ENCODE measurements at places on chromosomes 5 and 9. TPM values are rescaled to one million over a fixed set of nuclear protein-coding genes. Genes with fewer than 3 reads are reported as not detected.
A peak's percentile ranks its signal among the peaks of the same experiment; 100 is the strongest.

The SPATA31D4 gene
- polyA plus RNA-seq: not detected

The TARS1 gene
- polyA plus RNA-seq: 67.9 TPM

The PCDHB7 gene
- polyA plus RNA-seq: not detected

The RLN2 gene
- polyA plus RNA-seq: 0.83 TPM

The ITGA2 gene
- polyA plus RNA-seq: 3.7 TPM

The TPPP gene
- 1.2 TPM for polyA plus RNA-seq

The KIF24 gene
- 0.46 TPM for polyA plus RNA-seq

The TAF1L gene
- polyA plus RNA-seq: not detected

The CDKN2B gene
- polyA plus RNA-seq: 4.7 TPM

DNA sequence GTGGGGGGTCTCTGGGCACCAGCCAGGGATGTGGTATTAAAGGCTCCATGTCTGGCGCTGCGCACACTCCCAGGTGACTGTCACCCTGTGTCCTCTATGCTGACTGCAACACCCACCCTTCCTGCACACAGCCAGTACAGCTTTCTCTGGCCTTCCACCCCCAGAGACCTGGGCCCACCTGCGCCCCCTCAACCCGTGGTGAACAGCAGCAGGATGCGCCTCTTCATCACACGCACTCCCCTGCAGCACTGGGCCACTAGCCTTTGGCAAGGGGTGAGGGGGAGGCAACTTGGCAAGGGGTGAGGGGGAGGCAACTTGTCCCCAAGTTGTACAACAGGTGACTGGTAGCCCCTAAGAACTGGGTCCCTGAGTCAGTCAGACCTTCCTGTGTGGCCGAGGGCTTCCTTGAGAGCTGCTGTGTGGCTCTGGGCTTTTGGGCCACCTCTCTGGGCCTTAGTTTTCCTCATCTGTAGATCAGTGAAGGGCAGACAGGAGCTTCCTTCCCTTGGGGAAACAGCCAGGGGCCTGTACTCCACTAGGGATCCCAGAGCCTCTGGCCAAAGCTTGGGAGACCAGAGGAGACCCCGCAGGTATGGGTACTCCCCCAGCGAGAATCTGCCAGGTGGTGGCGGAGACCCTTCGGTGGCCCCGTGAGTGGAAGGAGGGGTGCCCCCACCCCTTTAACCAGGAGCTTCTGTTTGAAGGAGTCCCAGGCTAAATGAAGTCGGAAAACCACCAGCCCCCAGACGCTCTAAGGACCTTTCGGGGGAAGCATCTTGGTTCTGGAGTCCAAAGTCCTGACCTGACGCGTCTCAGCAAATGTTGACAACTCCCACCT, 4.5 kb downstream of the CRAT start:
- DNase-seq: no peak

GRCh38 chr5:73451224-73452130, 2.9 kb upstream of the FOXD1 start:
- DNase-seq: peak; percentile 69

- DNase-seq: peak; percentile 99
Measured at GRCh38 chr5:95646569-95647431, at the start of gene RFESD. RFESD (plus strand) TSS chr5:95646777; CDS start chr5:95652272, 5,495 bp downstream.

DNA sequence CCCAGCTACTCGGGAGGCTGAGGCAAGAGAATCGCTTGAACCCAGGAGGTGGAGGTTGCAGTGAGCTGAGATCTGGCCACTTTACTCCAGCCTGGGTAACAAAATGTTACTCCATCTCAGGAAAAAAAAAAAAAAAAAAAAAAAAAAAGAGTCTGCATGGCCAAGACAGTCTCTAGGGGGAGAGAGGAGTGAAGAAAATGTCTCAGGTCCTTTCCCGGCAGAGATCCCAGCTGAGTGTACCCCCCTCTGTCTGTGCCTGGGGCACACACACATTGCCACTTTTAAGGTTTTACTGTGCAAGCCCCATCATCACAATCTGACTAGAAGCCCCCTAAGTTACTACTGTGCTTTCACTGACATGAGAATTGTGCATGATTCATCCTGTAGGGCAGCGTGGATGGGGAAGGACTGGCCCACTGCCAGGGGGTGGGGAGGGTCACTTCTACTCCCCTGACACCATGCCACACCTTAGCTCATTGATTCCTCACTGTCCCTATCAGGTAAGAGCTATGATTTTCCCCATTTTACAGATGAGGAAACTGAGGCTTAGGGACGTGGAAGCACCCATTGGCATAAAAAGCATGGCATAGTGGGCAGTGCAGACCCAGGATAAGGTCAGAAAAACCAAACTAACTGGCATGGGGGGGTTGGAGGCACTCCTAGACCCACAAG, 102.3 kb upstream of the LARP1 start:
- DNase-seq: peak; percentile 25

DNA sequence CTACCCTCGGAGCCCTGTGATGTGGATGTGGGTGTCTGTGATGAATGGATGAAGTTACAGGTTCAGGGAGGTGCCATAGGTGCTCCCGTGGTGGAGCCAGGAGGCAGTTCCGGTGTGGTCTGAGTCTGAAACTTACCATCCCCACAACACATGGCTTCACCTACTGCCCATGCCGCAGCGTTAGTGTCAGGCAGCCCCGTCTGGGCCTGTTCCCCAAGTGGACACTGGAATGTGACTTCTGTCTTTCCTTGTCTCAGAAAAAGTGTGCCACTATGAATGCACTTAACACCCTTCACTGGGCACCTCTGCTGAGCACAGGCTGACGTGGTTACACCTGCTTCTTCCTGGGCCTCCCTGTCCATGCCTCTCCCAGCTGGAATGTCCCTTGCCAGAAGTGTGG, 8.6 kb downstream of the ANKRD33B start:
- no peak for DNase-seq

- DNase-seq: no peak
Measured at GRCh38 chr5:94395468-94395867, 222.9 kb downstream of the KIAA0825 start.

DNA sequence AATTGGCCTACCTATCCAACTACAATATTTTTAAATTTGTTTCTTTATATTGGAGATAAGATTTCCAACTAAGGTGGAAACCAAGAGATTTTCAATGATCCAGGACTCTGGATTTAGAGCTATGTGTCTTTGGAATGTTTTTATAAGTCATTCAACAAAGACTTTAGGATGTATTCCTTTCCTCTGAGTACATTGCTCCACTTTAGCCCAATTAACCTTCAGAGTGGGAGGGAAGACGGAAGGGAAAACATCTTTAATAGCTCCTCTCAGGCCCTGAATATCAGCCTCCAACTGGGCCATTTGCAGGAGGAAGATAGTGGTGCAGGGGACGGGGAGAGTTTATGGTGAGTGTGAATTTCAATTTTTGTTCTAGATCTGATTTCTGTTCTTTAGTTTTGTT, 239.2 kb downstream of the PIK3R1 start:
- DNase-seq: no peak

- DNase-seq: no peak
Measured at GRCh38 chr9:7103771-7104170, 346.0 kb downstream of the KDM4C start.

GRCh38 chr5:176499273-176499672, 37.9 kb downstream of the RNF44 start:
- no peak for DNase-seq

DNA sequence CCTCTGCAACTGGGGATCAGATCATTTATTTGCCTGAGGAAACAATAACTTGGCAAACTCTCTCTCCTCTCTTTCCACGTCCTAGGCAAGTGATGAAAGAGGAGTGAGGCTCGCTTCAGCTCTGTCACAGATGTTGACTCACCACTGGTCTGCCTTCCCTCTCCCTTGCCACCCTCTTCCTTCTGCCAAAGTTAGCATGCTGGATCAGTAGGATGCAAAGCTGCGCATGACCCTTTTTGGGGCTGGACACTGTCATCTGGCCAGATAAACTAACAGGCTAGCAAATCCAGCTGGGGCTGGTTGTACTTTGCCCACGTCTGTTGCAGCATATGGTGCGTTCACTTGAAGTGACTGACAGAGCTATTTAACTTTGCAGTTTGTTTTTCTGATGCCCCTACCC, 36.2 kb upstream of the SMARCA2 start:
- no peak for DNase-seq

- DNase-seq: no peak
Measured at GRCh38 chr9:22050924-22051323, 41.8 kb upstream of the CDKN2B start.

DNA sequence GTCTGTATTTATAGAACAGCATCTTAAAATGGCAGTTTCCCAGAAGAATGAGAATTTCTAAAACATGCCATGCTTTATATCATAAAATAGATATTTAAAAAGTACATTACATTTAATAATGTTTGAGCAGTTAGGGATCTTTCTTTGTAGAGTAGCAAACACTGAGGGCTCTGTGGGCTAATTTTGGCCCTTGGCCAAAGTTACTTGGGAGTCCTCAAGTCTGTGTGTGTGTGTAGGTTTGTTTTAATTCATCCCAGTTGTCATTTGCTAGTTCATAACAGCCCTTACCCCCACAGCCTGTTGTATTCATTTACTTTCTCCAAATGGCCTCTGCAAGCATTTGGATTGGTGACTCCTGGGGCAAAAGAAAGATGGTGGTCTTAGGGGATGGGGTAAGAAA, 576.4 kb upstream of the SGCD start:
- DNase-seq: no peak

DNA sequence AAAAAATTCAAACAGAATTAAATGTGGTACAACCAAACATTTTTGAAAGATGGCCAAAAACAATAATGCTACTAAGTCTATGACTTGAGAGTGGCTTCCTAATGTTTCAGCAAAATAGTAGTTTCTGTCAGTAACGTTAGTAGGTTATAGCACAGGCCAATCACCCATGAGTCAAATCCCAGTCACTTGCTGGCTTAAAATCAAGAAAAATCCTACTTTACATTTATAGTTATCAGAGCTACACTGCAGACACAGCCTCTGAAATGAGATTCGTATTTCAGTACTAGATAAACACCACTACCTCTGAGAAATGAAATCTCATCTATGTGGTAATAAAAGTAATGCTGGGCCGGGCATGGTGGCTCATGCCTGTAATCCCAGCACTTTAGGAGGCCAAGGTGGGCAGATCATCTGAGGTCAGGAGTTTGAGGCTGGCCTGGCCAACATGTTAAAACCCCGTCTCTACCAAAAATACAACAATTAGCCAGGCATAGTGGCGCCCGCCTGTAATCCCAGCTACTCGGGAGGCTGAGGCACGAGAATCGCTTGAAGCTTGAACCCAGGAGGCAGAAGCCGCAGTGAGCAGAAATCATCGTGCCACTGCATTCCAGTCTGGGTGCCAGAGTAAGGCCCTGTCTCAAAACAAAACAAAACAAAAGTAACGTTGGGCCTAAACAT, 6.1 kb downstream of the ZDHHC21 start:
- no peak for DNase-seq

DNA sequence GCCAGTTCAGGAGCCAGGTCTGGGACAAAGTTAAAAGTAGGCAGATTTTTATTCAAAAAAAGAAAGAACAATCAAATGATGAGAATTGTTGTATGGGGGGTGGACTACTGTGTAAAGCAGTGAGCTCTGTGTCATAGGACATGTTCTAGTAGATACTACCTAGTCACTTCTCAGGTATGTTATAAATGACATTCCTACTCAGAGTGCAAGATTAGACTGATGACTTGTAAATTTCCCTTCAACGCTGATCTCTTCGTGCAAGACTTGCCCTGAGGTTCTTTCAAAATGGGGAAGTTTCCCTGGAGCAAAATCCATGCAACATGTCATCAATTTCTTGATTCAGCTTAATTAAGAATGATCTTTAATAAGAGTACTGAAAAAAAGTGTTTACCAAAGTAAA, 175.1 kb downstream of the RORB start:
- DNase-seq: no peak

GRCh38 chr5:168844922-168845296, 265.7 kb upstream of the PANK3 start:
- no peak for DNase-seq

DNA sequence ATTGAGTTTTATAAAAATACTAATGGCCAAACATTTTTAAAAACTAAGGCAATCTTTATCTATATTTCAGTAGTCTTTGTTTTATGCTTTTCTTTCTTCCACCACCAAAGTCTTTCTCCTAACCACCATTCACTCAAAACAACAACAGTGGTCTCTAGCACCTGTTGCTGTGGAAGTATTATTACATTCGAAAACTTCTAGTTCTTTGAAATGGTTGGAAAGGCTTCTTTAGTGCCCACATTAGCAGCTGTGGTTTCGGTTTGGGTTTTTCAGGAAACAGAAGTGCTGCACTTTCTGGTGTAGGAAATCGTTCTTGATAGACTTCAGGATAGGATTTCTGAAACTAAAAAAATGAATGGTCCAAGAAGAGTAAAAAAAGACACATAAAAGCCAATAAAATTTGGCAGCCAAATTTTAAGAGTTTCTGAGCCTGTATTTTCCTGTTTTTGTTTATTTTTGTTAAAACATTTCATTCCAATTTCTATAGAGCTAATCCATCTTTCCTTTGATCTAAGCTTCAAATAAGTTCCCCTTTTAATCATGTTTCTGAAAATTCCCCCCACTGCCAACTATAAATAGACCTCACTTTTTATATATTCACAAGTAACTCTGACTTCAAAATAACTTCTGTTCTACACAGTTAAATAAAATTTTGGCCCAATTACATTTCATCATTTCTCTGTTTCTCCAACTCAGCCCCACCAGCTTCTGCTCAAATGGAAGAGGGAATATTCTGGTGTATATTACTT, 102.2 kb downstream of the DEPDC1B start:
- DNase-seq: peak; percentile 44

DNA sequence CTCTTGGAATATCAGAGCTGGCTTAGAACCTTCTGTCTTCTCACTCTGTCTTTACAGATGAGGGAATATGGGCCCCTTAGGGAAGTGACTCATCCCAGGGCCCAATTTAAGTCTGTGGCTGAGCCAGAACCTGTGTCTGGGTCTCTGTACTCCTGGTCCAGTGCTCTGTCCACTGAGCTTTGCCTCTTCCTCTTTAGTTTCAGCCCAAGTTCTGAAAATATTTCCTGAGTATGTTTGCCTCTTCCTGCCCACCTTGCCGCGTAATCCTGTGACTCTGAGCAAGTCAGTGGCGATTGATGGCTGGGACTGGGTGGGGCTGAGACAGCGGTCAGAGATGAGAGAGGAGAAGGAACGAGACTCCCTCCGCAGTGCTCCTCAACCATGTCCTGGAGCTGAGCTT, 7.8 kb downstream of the IER5L start:
- no peak for DNase-seq

DNA sequence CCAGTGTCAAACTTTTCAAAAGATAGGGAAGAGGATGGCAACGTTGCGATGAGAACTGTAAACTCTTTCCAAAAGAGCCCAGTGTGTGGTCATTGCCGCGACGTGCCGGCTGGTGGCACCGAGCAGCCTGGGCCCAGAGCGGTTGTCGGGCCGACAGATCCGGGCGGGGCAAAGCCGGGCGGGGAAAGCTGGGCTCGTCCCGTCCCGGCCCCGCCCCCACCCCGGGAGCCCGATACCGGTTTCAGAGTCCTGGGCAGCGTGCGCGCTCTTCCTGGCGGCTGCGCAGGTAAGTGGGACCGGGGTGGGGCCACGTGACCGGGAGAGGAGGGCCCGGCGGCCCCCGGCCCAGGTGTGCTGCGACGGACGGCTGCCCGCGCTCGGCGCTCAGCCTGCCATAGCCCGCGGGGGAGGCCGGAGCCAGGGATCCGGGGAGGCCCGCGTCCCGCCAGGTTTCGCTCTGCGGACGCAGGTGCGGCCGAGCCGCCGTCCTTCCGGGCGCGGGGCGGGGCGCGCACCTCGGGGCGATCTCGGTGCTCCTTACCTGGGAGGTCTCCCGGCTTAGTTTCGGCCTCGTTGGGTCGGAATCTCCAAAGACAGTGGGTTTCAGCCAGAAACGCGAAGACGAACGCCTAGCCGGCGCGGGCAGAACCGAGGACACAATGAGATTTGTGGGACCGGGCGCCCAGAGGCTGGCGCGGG, at the start of gene MARVELD2:
Gene MARVELD2 (plus strand): TSS at position 232 of the 699 bp plus-strand sequence. CDS start 4,270 bp downstream, outside the sequence.
- peak; percentile 96 for DNase-seq

GRCh38 chr5:121031491-121031890, 567.4 kb downstream of the PRR16 start:
- peak; percentile 66 for DNase-seq

Data from stomach (tissue), 19 donors.